ENCODE measurements at places on chromosomes 3 and 15.
A peak's percentile ranks its signal among the peaks of the same experiment; 100 is the strongest.

GRCh38 chr3:9767418-9767817 is 2.3 kb downstream of the CAMK1 start:
- DNase-seq, result no peak

- DNase-seq, result no peak
Observed at GRCh38 chr3:194382196-194382891, 12.8 kb upstream of the LRRC15 start.

DNA sequence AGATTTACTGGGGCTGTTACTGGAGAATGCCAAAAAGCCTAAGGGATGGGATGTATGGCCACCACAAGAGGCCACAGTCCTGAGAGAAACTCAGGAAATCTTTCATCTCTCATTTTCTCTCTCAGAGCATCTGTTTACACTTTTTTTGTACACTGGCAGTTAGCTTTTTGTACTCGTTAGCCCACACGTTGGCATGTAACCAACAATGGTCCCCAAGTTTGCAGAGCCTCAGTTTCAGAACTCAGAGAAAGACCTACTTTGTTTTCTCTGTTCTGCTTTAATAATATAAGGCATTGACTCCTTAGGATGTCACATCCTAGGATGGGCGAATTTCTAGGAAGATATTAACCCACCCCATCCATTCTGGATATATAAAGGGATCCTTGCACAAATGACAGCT is 183.5 kb downstream of the SUCNR1 start:
- no peak for DNase-seq

DNA sequence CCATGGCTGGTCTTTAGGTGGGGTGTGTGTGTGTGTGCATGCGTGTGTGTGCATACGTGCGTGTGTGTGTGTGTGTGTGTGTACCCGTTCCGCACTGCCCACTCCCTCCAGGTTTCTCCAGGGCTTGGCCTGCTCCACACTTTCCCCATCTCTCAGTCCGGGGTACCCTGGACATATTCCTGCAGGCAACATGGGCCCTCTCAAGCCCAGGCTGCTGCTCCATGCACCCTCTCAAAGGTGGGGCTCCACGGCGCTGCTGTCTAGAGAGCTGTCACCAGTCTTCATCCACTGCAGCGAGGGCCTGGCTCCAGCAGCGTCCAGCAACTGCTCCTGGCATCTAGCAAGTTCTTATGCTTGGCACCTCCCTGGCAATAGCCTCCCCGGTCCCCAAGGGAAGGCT is 86.1 kb downstream of the ATP10A start:
- no peak for DNase-seq

DNA sequence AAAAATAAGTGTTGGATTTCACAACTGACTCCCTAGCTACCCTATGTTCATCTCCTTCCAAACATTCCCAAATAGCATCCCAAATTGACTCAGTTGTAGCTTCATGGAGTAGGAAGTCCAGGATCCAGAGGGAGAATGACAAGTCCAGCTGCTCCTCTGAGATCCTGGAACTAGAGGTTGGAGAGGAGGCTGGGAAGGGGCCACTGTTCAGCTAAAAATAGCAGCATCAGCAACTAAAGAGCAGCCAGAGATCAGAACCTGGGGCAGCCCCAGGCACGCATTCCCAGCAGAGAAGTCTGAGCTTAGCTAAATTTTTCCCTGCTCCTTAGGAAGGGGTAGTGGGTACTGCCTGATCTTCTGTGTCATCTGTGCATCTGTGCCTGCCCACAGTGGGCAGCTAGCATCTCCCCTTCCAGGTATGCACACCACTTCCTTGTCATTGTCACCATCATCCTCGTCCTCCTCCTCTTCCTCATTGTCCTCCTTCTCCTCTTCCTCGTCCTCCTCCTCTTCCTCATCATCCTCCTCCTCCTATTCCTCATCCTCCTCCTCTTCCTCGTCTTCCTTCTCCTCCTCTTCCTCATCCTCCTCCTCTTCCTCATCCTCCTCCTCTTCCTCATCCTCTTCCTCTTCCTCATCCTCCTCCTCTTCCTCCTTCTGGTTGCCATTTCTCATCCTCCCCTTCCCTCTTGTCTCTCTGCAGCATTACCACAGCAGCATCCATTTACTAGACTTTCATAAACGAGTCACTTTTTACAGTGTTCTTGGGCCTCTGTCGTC is 152.3 kb upstream of the ROPN1 start:
- no peak for DNase-seq

DNA sequence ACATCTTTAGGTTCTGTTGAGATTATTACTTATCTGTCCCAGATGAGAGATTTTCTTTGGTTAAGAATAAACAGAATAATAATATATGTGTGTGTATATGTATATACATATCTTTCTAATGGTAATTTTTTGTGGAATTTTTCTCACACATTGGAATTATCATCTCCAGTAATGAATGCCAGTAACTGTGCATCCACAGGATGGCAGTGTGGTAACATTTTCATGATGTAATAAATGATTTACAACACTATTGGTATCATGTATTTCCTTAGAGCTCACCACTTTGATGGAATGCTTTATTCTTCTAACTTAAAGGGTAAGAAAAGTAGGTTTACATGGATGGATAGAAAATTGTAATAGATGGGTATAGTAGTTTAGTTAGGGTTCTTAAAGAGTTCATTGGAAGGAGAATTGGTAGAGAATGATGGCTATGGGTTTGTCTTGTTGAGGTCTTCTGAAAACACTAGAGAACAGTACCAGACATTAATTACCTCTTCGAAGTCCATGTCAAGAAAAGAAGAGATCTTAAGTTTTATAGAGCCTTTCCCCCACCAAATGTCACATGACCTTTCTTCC is 78.1 kb downstream of the STT3B start:
- no peak for DNase-seq

GRCh38 chr3:190155752-190156151 is 35.1 kb upstream of the P3H2 start:
- DNase-seq, result no peak

DNA sequence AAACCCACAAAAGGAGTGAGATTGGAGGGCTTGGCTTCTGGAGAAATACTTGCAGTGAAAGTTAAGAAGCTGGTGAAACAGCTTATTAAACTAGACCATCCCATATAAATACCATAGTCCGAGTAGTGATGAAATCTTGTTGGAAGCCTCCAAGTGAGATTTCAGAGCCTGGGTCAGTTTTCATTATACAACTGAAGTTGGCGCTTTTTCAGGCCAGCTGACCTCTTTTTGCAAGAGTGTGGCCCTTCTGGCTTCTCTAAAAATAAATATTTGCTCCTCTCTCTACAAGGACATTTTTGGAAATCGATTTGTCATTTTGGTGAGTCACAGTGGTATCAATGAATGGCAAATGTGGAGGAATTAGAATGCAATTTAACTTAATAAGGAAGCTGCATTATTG is 51.2 kb upstream of the THRB start:
- DNase-seq, result no peak

DNA sequence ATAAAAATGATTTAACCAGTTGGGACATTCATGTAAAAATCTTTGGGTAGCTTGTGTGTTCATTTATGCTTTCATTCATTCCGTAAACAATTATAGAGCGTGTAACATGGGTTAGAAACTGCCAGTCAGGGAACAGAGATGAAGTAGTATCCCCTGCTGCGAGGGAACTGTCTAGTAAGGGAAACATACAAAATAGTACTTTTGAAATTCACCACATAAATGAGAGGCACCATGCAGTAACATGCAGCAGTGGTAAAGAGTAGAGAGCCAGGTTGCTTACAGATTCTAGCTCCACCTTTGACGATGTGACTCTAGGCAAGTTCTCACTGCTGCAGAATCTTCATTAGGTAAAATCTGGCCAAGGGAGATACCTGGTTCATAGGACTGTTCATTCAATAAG is 938 bp downstream of the DZIP3 start:
- DNase-seq, result no peak

DNA sequence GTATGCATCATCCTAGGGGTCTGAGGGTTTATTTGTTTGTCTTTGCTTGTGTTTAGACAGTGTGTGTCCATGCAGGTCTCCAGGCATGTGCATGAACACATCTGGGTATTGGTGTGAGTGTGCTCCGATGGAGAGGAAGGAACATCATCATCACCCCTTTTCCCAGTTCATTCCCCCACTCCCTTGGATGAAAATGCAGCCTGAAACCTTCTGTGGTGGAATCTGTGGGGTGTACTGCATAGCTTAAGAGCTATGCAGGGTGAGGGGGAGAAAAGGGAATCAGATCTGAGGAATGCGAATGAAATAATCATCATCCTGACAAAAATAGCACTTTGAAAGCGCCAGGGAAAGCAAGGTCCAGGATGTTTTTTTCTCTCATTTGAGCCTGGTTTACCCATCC is 520.1 kb downstream of the NTRK3 start:
- DNase-seq, result no peak

DNA sequence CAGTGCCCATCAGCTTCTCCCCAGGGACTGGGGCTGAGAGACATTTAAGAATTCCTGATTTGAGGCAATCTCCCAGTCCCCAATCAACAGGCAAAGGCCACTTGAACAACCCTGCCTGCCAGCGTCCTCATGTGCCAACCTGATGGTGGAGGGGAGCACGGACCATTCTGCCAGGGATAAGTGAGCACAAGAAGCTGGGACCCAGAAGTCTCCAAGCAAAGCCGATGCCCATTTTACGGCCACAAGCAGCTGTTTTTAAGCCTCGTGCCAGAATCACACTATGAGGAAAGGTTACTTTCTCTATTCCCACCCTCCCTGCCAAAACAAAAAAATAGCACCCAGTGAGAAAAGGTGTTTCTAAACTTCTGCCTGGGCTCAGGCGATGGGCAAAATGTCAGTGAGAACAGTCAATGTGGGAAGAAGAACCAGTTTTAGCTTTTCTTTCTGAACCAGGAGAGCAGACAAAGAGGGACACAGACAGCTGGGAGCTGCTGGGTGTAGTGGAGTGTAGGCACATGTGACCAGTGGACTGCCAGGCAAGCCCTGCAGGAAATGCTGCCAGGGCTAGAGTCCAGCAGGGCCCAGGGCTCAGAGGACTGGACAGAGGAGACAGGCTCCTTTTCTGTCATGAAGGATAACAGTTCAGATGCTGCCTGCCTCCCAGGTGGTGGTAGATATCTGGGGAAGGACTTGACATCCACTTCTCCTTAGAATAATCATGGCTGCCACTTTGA is 57.7 kb downstream of the ATP2B2 start:
- DNase-seq, result no peak

GRCh38 chr15:89587955-89588354 is 12.7 kb downstream of the TICRR start:
- DNase-seq, result no peak

GRCh38 chr15:42602501-42602900 is 27.1 kb downstream of the STARD9 start:
- DNase-seq, result no peak

DNA sequence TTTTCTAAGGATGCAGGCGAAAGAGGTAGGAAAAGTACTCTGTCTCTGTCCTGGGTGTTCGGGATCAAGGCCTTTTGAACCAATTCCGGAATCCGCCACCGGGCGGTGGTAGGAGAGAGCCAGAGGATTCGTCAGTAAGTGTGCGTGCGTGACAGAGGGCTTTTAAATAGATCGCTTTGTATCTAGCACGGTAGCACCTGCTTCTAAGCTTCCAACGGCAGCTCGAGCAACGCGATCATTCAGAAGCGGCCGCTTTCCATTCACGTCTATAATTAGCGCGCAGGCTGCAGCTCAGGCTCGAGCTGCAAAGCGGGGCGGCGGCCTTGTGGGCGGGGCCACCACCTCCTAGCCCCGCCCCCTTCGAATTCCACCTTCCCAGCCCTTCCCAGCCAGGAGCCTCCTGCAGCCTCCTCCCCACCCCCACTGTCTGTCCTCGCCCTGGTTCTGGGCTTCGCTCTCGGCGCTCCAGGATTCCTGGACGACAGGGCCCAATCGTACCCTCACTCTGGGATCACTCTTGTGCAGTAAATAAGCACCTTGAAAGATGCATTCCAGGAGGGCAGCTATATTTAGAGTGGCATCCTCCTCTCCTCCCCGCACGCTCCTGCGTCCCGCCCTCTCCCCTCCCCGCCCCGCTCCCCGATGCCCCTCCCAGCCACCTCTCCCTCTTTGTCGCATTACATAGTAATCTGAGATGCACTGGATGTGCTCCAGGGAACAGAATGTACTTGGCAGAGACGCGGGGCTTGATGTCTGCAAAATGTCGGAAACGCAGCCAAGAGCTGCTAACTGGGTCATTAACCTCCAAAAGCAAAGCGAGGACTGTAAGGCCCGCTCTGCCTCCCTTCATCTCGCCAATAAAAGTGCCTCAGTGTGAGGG is 224.1 kb upstream of the TPRG1 start:
- DNase-seq, result peak; percentile 87

DNA sequence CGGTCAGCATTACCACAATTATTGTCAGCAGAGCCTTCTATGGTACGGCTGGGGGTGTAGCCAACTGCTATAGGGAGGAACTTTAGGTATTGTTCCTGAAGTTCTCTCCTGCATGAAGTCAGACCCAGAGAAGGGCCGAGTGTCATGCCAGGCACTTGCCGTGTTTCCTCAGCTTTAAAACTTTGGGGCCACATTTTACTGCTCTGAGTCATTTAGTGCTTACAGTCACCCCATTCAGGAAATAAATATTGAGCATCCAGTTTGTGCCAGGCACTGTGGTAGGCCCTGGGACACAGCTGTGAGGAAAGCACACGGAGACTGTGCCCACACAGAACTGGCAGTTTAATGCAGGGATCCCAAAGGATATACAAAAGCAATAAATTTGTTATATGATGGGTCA is 54.5 kb upstream of the APEH start:
- no peak for DNase-seq

- no peak for DNase-seq
Observed at GRCh38 chr3:194072097-194072428, 63.9 kb upstream of the HES1 start.

GRCh38 chr15:47741082-47741481 is 23.8 kb downstream of the SEMA6D start:
- DNase-seq, result no peak

DNA sequence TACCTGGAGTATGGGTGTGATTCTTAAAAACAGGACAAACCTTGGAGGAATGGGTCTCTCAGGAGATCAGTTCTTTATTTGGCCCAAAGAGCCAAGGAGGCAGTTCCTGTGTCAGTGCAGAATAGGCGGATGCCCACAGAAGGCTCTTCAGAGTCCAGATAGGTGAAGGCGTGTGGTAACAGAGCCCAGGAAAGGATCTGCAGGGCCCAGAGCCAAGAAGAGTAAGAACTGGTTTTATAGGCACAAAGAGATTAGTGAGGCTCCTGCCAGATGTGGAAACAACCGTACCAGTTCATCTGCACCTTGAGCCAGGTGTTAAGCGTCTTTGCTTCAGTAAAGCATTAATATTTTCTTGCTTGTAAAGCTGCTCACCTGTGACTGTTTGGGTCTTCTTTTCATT is 140.1 kb upstream of the BFSP2 start:
- DNase-seq, result no peak

DNA sequence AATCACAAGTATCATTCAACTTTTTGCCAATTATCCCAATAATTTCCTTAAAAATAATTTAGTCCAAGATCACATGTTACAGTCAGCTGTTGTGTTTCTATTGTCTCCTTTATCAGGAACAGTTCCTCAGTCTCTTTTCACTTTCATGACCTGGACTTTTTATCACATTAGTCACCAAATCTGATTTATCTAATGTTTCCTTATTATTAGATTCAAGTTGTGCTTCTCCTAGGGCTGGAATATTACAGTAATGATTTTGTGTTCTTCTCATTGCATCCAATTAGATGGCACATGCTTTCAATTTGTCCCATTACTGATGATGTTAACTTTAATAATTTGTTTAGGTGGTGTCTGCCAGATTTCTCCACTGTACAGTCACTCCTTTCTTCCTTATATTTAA is 66.3 kb upstream of the DCBLD2 start:
- no peak for DNase-seq

GRCh38 chr3:69252631-69253030 is 130.2 kb upstream of the LMOD3 start:
- DNase-seq, result no peak

- no peak for DNase-seq
Observed at GRCh38 chr3:119697394-119697793, 5.4 kb upstream of the CFAP91 start.

All from WTC11 (cell line).